ENCODE measurements at places on chromosomes 6 and 20.
A peak's percentile ranks its signal among the peaks of the same experiment; 100 is the strongest.

DNA sequence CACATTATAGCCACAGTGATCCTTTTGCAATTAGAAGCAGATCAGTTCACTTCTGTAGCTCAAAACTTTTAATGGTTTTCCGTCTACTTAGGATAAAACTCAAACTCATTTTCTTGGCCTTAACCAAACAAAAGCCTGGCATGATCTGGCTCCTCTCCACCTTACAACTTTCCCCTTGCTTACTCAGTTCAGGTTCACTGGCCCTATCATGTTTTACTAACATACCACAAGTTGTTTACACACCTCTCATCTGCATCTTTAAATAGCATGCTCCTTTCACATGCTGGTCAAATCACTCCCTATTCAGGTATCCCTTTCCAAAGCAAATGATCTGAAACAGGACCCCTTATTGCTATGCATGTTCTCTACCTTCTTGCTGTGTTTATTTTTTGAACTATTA is 191.4 kb upstream of the FAM83B start:
- DNase-seq: no peak

GRCh38 chr20:54272901-54273488 is 65.1 kb downstream of the PFDN4 start:
- no peak for DNase-seq

GRCh38 chr6:112335736-112336135 is 11.4 kb upstream of the RFPL4B start:
- no peak for DNase-seq

DNA sequence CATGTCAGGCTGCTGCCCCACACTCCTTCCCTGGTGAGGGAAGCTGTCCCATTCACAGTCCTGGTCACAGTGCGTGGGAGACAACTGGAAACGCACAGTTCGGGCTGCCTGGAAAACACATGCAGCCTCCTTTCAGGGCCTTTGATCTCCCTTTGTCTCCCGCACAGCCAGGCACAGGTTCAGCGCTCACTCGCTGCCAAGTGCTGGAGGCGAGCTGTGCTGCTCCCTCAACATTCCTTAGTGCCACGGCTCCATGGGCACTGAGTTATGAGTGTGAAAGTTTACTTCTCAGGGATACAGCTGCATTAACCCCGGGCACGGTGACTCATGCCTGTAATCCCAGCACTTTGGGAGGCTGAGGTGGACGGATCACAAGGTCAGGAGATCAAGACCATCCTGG is 9.1 kb downstream of the YTHDF1 start:
- no peak for DNase-seq

DNA sequence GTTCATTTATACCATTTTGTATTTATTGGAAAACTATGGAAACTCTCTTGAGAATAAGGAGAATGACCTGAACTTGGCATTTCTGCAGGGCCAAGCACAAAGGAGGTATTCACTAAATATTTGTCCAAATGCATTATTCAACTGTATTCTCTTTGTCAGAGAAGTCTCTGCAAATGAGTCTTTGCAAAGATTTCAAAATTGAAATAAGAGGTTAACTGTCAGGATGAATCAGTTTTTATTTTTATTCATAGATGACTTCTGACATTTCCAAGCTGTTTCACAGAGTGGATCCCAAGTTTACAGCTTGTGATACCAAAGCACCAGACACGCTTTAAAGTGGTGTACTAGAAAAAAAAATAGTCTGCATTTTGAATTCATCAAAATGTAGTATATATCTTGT is 131.6 kb downstream of the UTRN start:
- DNase-seq: no peak

- DNase-seq: no peak
Measured at GRCh38 chr6:42333612-42334011, 116.0 kb upstream of the MRPS10 start.

DNA sequence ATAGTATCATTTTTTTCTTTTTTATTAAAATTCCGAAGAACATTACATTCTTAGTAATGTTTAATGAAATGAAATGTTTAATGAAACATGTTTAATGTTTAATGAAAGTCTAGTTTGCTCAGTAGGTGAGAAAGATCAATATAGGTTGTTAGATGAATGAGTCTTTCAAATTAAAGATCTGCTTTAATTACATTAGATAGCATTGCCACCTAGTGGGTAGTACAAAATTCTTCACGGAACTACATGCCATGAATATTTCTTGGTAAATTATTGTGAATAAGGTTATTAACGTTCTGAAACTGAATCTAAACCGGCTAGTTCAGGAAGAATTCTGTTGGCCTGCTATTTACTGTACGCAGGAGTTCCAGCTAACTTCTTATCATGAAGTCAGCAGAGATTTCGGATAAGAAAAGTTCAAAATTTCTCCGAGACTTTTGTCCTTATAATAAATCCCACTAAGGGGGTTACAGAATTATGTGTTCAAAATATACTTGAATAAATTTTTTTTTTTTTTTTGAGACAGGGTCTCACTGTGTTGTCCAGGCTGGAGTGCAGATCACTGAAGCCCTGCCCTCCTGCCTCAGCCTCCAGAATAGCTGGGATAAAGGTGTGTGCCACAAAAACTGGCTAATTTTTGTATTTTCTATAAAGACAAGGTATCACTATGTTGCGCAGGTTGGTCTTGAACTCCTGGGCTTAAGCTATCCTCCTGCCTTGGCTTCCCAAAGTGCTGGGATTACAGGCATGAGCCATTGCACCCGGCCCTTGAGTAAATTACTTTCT is 7.9 kb upstream of the GMNN start:
- peak; percentile 39 for DNase-seq

GRCh38 chr6:83221889-83222479 is 28.8 kb downstream of the RWDD2A start:
- DNase-seq: no peak

DNA sequence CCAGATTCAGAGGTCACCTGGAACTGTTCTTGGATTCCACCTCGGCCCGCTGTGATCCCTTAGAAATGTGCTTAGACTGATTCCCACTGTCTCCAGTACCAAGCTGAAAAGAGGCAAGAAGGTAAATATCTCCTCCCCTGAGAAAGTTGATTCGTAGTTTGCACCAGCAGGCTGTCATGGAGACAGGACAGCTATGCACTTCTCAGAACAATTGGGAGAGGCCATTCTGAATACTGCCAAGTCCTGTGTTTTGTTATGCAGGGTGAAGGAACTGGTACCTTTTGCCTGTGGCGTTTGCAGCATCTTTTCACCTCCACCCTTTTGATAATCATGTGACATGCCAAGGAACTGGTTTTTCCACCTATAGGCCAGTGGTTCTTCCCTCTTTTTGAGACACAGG is 58.2 kb upstream of the RNGTT start:
- no peak for DNase-seq

DNA sequence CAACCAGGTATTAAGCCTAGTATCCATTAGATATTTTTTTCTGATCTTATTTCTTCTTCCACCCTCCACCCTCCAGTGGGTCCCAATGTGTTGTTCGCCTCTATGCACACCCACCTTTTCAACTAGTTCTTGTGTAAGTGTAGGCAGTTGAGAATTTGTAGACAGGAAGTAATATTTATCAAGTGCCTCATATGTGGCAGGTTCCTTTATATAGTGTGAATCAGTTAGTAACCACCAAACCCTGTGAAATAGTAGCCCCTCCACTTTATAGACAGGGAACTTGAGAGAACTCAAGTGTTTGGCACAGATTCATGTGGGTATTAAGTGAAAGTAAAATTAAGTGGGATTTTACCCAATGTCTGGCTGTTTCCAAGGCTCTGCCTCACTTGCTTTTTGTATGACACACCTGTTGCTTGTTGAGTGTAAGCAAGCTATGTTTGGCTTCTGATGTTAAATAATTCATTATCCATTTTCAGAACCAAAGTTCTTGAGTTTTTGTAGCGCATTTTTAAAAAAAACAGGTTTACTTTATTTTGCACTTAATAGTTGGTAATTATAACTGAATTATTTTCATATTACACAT is 24.8 kb downstream of the AFDN start:
- DNase-seq: no peak

- DNase-seq: peak; percentile 68
Measured at GRCh38 chr6:6711832-6712448, 123.4 kb downstream of the LY86 start.

- DNase-seq: no peak
Measured at GRCh38 chr20:24304291-24304690, 165.1 kb upstream of the SYNDIG1 start.

DNA sequence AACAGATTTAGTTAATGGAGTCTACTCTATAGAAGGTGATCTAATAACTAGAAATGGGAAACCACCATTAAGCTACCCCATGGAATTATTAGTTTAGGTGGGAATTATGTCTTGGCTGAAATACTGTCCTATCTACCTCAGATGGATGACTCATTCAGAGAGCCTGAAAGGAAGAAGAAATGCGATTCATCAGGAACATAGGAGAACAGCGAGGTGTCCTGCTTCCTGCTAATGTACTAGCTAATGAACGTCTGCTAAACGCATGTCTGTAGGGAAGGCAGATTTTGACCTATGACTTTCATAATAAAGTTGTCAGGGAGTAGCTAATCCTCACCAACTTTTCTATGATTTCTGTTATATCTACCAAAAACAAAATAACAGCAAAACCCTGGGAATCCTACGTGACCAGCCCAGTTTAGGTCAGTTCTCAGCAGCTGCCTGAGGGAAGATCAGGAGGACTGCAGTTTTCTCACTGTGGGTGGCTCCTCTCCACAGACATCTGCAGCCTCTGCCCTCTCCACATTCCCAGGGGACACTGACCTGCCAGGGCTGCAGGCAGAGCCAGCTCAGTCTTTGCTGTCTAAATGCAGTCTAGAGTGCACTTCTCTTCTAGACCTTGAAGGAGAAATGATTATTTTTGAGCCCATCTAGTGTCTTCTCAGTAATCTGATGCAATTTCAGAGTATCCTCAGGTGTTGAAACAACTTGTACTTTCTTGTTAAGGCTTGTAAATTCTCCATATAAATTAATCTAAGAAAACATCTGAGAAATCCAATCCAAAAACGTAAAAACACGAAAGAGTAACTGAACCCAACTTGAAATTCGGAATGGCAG is 18.1 kb upstream of the SFT2D1 start:
- DNase-seq: no peak

- DNase-seq: no peak
Measured at GRCh38 chr20:55153001-55153645, 677.7 kb downstream of the DOK5 start.

- no peak for DNase-seq
Measured at GRCh38 chr6:16092990-16093389, 35.9 kb upstream of the MYLIP start.

DNA sequence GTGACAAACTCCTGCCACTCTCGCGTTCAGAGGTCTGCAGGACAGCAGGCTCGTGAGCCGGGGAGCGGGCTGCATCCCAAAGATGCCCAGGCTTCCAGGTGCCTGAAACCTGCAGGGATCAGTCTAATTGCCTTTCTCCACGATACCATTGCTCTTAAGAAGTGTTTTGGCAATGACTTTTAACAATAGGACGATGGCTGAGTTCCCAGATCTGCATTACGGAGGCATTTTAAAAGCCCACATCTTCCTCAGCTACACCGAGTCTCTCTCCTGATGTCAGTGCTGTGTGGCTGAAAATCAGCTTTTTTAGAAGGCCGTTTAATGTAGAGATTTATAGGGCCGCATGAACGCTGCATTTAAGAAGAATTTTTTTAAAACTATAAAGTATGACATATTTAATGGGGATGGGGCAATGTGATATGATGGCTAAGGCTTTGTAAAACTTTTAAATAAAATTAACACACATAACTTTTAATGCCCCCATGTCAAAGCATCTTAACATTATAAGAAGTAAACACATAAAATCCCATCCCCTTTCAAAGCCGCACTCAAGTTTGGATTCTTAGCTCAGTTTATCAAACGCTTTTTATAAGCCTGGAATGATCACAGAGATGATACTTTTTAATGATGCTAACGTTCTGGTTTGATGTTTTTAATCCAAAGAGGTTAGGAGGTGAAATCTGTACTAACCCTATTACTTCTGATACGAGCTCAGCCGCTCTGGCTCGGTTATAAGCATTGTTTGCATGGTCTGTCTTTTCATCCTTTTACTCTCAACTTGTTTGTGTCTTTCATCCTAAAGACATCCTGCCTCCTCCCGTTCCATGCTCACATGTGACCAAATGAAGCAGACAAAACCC is 386.0 kb downstream of the SMOC2 start:
- no peak for DNase-seq

DNA sequence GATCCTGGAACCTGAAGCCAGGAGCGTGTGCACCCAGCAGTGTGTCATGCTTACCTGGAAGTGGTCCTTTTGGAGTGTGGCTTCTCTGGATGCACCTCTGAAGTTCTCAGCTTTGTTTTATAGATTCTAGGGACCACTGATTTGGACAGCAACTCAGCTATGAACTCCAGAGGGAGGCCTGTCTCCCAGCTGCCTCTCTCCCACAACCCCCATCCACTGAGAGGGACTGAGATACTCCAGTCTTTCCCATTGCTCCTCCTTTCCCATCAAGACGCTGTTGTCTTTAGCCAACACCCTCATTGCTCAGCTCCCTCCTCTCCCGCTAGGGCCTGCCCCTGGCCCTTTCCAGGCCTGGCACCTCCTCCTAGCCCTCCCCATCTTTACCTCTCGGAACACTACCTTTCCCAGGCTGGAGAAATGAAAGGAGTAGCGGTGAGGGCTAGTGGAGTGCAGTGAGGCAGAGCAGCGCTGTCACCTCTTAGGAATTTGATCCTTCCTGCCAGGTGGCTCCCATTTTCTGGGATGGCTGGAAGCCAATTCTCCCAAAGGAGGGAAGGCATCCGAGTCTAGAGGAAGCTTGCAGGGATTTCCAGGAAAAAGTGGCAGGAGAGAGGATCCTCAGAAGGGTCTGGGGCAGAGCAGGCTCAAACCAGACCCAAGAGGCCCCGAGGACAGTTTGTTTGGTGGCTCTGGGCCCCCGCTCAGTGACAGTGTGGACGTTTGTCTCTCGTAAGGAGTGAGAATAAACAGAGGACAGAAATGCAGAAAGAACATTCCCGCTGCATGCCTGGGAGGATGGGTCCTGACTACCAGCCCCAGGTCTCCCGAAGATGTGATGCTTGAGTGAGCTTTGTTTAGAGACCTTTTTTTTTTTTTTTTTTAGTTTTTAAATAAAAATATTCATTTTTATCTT is at the start of gene LRRN4:
Gene LRRN4 (minus strand): TSS at position 285 of the 913 bp plus-strand sequence. CDS start 1,261 bp downstream, outside the sequence.
- DNase-seq: no peak

DNA sequence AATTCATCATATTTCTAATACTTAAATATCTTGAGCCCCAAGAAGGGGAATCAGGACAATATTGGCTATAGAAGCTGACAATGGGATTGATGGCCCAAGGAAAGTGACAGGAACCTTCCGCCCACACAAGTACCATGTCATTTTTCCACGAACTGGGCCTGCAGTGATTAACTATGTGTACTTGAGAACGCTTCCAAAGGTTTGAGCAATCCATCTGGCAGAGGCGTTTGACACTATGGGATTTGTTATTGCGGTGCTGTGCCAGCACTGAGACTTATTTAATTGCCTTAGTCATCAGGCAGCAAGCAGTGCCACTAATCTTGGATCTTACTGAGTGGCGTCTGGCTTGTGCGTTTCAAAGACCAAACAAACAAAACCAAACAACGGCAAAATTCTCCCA is 135.6 kb upstream of the UST start:
- DNase-seq: no peak

GRCh38 chr6:25034431-25034921 is 98.7 kb upstream of the RIPOR2 start:
- no peak for DNase-seq

All from naive B cell (primary cell).